ENCODE measurements at places on chromosomes 6 and 20. TPM values are rescaled to one million over a fixed set of nuclear protein-coding genes. Genes with fewer than 3 reads are reported as not detected.

Gene PI16
- not detected for total RNA-seq

Gene ZNF311
- 5.0 TPM for total RNA-seq

Gene SLC17A1
- total RNA-seq: not detected

Gene PEX6
- total RNA-seq: 25.8 TPM

Gene COL11A2
- 1.5 TPM for total RNA-seq

Gene HLA-DRB1
- total RNA-seq: not detected

Gene TIAM2
- total RNA-seq: 4.8 TPM
